Central memory CD4-positive, alpha-beta T cell (primary cell): ENCODE measurements at places on chromosomes 12 and 14.

DNA sequence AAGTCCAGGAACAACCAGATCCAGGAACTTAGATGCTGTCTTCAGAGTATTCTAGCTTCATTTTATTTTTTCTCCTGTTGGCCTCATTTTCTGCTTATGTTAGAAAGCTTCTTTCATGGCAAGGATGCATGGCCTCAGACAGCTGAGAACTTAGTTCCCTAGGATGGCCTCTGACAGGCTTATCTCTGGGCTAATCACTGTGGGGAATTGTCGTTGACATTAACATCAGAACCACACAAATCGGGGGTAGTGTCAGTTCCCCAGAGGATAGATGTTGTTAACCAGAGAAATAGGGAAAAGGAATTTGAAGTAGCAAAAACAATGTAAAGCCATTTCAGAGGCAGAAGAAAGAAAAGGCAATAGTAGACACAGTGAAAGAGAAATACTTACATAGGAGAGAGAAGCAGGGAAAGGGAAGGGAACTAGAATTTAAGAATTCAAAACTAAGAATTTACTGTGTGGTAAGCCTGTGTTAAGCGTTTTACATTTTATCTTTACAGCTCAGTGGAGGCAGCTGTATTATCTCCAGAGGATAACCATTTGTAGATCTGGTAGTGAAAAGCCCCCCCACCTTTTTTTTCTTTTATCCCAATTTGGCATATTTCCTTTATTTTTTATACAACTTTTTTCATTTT, 21.8 kb downstream of the FUT8 start:
- DNase-seq, result no peak

- no peak for DNase-seq
These were observed 1.5 kb upstream of the OTX2 start for GRCh38 chr14:56811593-56812363.

DNA sequence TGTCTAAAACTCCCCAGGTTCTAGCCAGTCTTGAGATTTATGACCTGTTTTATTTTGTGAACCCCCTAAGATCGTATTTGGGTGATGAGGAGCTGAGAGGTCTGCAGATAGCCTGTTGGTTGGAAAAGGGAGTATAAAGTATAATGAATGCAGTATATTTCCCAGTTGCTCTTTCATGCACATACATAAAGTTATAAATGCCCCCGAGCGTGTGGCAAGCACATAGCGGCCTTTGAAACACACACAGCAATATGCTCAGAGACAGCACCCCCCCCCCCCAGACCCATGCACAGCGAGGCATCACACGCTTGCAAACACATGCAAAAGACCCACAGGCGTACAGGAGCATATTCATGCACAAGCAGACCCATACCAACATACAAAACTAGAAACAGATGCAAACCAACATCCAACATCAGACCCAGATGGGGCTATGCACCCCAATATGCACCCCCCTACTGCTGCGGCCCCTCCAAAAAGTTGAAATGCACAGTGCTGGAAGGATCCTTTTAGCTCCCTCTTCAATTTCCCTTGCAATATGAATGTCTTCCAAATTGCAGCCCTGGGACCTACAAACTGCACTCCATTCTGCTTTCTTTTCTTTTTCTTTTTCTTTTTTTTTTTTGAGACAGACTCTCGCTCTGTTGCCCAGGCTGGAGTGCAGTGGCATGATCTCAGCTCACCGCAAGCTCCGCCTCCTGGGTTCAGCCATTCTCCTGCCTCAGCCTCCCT, 82.2 kb upstream of the TBX3 start:
- DNase-seq, result no peak

- no peak for DNase-seq
These were observed 32.5 kb upstream of the LALBA start for GRCh38 chr12:48602192-48602989.

GRCh38 chr14:57161583-57162234, 107.0 kb downstream of the EXOC5 start:
- no peak for DNase-seq

- peak; percentile 96 for DNase-seq
These were observed 15.5 kb upstream of the NEMF start for GRCh38 chr14:49867831-49868719.

GRCh38 chr14:53004976-53005375, 54.1 kb upstream of the FERMT2 start:
- DNase-seq, result no peak

GRCh38 chr12:132739600-132740312, 21.9 kb downstream of the ANKLE2 start:
- no peak for DNase-seq

- DNase-seq, result no peak
These were observed 85.1 kb upstream of the NID2 start for GRCh38 chr14:52153939-52154338.

DNA sequence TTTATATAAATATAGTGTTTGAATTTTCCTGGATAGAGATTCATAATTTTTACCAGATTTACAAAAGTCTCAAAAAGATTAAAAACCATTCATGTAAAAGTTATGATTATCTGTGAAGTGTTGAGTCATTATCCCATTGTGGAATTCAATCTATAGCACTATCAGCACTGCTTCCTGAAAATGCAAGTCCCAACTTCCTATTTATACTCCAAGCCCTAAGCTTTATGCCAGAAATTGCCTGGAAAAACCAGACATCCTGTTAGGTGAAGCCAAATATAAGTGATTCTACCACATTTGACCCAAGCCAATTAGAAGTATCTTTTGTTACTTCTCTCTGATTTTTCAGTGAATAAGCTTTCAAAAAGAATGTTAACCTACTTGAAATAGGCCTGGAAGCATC, 129.1 kb downstream of the GPR135 start:
- DNase-seq, result no peak

DNA sequence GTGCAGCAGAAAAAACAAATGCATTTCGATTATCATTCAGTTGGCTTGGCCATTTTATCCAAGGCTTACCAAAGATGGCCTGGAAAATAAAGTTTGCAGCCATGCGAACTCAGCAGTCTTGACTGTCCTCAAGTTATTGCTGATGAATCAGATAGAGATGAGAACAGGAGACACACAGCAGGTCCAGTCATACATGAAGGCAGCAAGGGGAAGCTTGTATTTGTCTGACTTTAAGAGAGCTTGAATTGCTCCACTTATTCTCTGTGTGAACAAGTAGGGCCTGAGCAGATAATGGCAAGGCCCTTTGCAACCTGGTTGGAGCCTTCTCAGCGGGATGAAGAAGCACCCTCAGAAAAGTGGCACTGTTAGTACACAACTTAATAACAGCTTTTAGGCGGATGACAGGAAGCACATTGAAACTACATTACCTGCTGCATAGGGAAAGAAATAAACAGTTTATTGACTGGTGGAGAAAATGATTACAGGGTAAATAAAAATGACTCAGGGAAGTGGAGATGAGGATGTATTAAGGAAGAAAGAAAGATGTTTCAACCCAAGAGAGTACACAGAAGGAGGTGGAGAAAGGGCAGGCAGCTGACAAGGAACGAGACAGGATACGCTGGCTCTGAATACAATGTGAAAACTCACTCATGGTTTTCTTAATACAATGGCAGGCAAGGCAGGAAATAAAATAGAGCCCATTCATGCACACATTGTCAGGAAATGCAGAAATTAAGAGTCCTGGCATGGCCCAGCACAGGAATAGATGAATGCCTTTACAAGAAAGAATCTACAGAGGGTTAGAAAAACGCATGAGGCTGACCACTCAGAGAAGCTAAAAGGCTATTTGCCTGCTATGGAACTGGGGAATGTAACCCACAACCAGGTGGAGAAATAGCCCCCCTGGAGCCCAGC, 128.4 kb downstream of the GALC start:
- no peak for DNase-seq

DNA sequence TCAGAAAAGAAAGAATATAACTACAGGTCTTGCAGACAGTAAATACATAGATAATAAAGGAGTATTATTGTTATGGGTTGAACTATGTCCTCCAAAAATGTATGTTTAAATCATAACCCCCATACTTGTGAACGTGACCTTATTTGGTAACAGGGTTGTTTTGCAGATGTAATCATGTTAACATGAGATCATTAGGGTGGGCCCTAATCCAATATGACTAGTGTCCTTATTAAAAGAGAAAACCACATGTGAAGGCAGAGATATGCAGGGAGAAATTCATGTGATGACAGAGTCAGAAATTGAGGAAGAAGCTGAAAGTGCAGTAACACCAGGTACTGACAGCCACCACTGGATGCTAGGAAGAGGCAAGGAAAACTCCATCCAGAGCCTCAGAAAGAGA, 29.0 kb downstream of the MAGOHB start:
- DNase-seq, result no peak

- DNase-seq, result peak; percentile 49
These were observed 11.0 kb downstream of the ORAI1 start for GRCh38 chr12:121637231-121637914.

GRCh38 chr14:105503296-105503640, 12.2 kb downstream of the TEDC1 start:
- no peak for DNase-seq

DNA sequence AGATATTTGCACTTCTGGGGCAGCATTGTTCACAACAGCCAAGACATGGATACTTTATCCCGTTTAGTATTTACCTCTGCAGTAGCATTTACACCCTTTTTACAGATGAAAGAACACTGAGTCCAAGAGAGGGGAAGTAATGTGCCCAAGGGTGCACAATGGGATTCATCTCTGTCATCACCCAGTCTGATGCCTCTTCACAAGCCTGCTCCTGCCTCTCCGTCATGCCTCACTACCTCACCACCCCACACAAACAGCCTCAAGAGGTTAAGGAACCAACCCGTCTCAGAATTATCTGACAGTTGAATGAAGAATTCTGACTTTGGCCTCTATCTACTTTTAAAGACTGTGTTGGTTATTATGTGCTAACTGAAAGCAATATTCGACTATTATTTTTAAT, 368.4 kb downstream of the ATP23 start:
- no peak for DNase-seq

DNA sequence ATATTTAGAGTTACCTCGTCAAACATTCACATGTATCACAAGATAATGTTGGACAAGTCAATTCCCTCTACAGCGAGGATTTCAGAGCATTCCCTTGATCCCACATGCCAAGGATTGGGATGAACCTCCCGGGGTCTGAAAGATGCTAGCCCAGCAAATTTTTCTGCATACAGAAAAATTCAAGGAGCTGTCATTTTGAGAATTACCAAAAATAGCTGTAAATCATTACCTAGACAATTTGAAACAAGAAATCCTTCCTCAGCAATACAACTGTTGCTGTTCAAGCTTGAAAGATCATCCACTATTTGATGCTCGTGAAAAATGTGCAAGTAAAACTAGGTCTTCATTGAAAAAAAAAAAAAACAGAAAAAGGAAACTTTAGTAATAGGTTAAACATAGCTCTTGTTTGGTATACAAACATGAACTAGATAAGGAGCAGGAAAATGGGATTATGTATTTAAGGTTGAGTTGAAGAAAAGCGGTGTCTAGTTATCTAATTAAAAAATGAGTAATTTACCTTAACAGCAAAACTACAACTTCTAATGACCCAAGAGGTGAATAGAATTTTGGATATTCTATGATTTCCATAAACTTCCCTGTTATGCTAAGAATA, 73.1 kb downstream of the NTN4 start:
- DNase-seq, result no peak

DNA sequence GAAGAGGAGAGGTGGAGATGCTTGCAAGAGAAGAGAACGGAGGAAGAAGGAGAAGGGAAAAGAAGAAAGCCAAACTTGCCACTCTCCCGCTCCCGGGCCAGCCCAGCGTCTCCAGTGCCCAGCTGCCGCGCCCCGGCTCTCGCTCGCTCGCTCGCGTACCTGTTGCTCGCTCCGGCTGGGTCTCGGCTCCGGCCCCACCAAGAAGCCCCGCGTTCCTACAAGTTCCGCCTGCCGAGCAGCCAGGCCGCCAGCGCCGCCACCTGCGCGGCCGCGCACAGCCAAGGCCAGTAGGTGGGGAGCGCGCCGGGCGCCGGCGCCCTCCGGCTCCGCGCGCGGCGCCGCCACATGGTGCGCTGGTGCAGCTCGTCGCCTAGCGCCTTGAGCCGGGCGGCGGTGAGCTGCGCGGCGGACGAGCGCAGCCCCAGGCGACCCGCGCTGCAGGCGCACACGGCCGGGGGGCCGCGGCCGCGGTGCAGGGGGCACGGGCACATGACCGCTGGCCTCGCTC, 370 bp downstream of the HRK start:
- DNase-seq, result no peak

GRCh38 chr14:23033801-23034497, 751 bp downstream of the PSMB5 start:
- DNase-seq, result no peak

DNA sequence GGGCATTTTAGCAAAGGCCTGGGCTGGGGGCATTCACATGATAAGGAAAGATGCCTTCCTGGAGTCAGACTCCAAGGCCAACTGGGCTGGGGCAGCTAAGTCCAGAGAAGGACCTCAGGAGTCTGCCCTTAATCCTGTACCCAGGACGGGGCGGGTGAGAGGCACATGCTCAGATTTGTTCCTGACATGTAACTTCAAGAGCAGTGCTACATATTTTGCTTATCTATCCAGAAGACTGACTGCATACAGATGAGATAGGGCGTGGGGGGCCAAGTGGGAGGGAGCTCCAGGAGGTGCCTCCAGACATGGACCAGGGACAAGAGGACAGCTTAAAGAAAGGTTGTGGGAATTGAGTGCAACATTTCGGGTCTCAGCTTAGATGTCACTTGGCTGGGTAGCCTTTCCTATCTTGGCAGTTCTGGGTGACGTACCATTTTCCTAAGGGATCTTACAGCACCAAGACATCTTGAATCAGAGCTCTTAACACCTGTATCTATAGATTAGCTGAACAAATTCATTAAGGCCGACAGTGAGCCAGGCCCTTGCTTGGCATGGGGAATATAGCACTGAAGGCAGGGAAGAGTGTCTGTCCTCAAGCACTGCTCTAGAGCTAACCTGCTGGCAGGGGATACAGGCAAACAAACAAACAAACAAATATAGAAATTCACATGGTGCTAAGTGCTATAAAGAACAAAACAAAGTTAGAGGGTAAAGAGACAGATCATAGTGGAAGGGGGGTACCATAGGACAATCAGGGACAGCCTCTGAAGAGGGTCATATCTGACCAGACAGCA, 61.2 kb downstream of the PTPN21 start:
- no peak for DNase-seq

DNA sequence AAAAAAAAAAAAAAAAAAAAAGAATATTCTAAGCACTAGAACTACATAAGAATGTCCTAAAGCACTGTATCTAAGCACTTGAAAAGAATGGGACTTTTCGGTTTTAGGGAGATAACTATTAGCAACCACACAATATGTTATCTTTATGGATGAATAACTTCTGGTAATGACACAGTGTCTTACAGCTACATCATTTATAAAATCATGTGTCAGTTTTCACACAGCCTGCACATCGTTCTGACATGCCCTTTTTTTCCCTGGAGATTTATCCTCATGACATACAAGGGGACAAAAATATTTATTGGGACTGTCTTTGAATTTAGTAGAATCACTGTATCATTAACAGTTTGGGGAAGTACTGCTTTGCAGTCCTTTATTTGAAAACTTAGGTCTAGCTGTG, 17.3 kb downstream of the TMEM19 start:
- no peak for DNase-seq

- DNase-seq, result no peak
These were observed 30.2 kb downstream of the OSBPL8 start for GRCh38 chr12:76529226-76529918.
